BJ (cell line): ENCODE measurements at places on chromosomes 13 and 19. TPM values are rescaled to one million over a fixed set of nuclear protein-coding genes. Genes with fewer than 3 reads are reported as not detected.

COMP gene
- 8.6 and 9.2 TPM in 2 replicates for polyA plus RNA-seq

FUT3 gene
- not detected in 2 replicates for polyA plus RNA-seq

GRCh38 chr19:33347300-33347699, 26.2 kb upstream of the CEBPG start:
- DNase-seq, result no peak

APOC4 gene
- not detected in 2 replicates for polyA plus RNA-seq

TJP3 gene
- not detected in 2 replicates for polyA plus RNA-seq

DNA sequence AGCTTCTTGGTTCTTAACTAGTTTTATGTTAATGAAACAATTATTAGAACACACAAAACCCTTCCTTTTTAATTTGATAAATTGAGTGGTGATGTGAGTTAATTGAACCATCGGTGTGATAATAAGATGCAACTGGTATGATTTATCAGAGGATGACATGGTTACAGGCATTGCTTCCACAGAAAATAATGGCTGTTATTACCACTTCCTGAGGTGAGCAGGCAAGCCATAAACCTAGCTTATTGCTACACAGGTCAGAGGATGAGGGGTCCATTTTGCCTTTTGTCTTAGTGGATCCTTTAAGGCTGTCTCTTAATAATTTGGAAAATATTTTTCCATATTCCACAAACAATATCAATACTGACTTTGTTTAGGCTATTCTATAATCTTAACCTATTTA, 226.6 kb upstream of the EDNRB start:
- no peak for DNase-seq

GRCh38 chr13:109963384-109963783, 177.0 kb upstream of the IRS2 start:
- no peak for DNase-seq

TICAM1 gene
- 1.7 and 1.9 TPM in 2 replicates for polyA plus RNA-seq

- DNase-seq, result no peak
Observed at GRCh38 chr19:47805313-47805712, 962 bp upstream of the TPRX1 start.

- no peak for DNase-seq
Observed at GRCh38 chr19:34165295-34165738, 7.0 kb upstream of the LSM14A start.

LRRC4B gene
- 0.04 and 0.06 TPM in 2 replicates for polyA plus RNA-seq

DNA sequence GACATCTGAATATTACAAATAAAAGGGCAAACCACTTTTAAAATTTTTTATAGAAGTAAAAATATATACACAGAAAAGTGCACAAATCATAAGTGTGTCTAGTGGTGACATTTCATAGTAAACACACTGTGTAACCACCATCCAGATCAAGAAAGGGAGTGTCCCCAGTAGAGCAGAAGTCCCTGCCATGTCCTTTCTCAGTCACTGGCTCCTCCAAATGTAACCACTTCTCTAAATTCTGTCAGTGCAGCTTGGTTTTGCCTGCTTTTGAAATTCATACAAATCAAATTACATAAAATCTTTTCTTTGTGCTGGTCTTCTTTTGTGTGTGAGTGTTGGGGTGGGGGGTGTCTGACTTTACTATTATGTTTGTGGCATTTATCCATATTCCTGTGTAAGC, 116.5 kb downstream of the RBM26 start:
- no peak for DNase-seq

- no peak for DNase-seq
Observed at GRCh38 chr19:44668985-44669764, 2.1 kb upstream of the CEACAM19 start.

GRCh38 chr19:31262725-31263191, 86.5 kb downstream of the TSHZ3 start:
- no peak for DNase-seq

GALP gene
- not detected in 2 replicates for polyA plus RNA-seq

DNA sequence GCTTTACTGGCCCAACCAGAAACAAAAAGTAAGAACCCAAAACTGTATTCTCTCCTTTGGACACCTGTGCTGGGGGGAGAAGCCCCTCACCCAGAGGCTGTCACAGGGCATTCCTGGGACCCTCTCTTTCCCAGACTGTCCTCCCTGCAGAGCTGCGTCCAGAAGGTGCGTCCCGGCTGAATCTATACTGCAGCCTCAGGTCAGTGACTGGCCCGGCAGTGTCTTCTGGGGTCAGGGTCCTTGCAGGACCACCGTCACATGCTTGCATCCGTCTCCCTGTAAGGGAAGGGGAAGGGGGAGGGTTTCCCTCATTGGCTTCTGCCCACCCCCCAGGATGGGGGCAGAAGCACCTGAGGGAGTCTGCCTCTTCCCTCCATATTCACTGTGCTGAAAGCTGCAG, 76.5 kb downstream of the ATP11A start:
- no peak for DNase-seq
